NCI-H345 (cell line): ENCODE measurements at places on chromosomes 6 and 20.

GRCh38 chr20:19875376-19876221 is 117.5 kb downstream of the RIN2 start:
- DNase-seq, result no peak

DNA sequence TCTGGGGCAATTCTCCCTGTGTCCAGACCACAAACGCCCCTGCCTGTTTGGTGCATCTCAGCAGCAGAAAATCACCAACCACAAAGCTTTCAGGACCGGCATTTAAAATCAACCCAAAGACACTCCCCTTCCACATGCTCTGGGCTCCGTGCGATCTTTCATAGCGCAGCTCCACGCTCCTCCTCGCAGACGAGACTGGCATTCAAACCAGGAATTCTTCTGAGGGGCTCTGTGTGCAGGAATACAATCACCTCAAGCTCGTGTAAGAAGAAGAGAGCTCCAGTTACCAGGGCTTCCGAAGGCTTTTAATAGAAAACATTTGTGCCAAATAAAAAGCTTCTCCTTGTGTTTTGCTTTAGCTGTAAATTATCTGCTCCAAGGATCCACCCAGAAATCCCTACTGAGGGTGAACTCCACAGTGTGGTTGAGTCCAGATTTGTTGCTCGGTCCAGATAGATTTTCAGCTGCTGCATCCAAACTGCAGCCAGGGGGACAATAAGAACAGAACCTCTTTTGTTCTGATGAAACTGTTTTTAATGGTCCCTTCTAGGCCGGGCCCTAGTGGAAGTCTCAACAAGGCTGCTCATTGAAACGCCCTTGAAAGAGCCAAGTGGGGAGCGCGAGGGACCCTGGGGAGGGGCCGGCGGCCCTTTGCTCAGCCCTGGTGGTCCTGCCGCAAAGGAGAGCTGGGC is 16.4 kb upstream of the BMP7 start:
- DNase-seq, result no peak

DNA sequence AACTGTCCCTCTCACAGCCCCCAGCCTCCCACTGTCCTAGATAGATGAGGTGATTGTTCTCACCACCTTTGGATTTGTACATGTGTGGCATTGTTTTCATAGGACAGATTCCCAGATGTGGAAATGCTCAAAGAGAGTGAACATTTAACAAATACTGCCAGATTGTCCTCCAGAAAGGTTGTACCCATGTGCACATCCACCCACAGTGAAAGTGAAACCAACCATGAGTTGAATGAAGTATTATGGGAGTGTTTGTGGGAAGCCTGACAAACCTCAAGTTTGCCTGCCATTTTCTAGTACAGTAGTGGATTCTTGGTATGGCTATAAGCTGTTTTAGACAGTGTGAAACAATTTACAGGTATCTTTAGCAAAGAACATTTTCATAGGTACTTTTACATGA is 42.7 kb downstream of the ANKRD6 start:
- no peak for DNase-seq

GRCh38 chr6:2714111-2714895 is 36.4 kb downstream of the MYLK4 start:
- DNase-seq, result no peak

DNA sequence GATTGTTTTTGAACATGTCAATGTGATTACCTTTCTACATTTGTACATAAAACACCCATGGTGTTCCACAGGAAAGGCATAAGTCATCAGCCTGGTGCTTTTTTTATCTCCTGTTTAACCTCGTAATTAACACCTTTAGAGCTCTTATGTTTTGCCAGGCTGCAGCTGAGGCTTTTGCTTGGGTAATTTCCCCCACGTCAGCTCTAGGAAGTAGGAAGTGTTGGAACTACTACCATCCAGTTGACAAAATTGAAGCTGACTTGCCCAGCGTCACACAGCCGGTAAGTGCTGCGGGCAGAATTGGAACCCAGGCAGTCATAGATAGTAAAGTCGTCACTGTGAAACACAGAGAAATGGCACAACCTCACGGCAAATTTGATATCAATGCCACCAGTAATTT is 86.6 kb upstream of the BMP2 start:
- DNase-seq, result no peak

DNA sequence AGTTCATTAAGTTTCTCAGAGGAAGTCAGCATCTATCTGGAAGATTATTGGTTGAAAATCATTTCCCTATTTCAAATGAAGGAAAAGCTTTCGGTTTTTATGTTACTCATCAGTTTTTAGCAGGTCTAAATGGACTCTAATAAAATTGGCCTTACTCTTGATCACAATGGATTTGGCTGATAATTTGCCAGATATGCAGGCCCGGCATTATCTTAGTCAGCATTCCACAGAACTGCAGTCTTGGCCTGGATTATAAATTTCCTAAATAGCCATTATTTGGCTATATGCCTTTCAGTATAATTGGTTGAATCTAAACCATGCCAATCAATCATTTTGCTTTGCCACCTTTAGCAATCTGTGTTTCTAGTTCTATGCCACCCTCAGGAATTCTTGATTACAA is 91.7 kb upstream of the KCNQ5 start:
- no peak for DNase-seq

DNA sequence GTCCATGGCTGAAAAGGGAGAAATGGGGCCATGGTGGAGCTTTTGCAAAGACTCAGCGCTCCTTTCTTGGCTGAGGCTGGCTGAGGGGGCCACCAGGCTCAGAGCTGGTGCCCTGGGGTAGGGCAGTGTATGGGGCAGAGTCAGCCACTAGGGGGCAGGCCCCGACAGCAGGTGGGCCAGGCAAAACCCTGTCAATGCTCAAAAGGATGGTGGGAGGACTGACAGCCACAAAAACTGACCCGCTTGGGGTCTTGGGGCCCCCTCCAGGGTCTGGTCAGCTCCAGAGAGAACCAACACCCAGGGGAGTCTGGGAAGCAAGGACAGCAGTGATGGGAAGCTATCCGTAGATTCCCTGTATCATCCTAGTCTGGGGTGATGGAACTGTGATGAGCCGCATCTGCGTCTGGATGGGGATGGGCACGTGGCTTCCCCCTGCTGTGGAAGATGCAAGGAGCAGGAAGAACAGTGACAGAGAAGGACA is 306.9 kb downstream of the DHX35 start:
- peak; percentile 47 for DNase-seq

DNA sequence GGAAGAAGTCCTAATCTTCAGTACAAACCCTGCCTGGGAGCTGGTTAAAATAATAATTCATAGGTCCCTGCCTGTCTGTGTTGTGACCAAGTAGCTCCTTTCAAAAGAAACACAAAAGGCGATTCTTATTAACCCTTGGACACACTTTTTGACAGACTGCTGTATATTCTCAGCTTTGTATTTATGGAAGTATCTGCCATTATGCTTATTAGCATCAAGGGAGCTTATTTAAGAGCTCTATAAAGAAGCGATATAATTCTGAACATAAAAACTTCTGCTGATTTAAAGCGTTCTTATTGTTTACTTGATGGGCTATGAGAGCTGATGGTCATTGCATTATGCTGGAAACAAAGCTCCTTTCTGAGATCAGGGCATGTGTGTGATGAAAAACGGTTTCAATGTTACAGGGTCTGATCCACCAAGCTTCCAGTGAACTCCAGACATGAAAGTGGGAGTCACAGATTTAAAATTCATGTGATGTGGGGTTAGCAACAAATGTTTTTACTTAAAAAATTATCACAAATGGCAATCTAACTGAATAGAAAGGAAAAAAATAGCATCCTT is 181.8 kb upstream of the PDE10A start:
- no peak for DNase-seq

DNA sequence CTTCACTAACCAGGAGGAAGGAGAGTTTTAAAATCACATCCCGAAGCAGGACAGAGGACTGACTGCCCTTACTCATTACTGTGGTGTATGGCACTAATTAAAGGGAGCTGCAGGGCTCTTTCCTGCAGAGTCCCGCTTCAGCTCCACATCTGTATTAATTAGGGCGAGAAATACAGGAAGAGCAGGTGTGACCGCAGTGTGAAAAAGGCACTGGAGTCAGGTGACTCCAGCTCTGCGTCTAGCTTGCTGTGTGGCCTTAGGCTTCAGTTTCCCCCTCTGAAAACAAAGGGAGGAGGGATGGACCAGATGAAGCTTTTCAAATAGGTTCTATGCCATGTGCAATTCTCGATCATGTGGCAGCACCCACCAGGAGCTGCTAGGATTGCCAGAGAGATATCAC is 34.0 kb downstream of the KIAA1755 start:
- DNase-seq, result no peak

GRCh38 chr6:63527658-63528514 is 44.4 kb upstream of the LOC128125822 start:
- no peak for DNase-seq

- no peak for DNase-seq
Measured at GRCh38 chr6:111441678-111442243, 41.3 kb downstream of the REV3L start.

DNA sequence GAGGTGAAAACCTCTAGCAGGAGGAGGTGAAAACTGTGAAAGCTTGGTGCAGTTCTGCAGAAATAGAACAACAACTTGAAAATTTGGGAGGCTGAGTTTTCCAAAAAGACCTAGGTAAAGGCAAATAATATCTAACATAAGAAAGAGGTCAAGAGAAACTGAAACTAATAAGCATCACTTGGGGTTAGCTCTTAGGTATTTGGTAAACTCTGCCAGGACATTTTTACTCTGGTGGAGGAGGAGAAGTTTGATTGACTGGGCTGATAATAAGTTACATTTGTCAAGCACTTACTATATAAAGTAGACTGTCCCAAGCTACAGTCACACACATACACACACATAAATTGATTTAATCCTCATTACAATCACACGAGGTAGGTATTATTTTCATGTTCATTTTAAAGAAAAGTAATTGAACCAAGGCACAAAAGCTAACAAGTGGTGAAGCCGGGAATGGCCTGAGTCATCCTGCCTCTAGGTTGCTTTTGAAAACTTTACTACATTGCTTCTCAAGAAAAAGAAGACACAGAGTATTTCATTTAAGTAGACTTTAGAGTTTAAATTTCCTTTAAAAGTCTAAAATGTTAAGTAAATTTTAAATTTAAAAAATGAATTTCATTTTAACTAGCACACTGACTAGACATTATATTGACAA is 275.5 kb downstream of the PTPRK start:
- no peak for DNase-seq
